ENCODE measurements at places on chromosomes 1 and 21.
A peak's percentile ranks its signal among the peaks of the same experiment; 100 is the strongest.

GRCh38 chr1:36160949-36161485 lies 5.1 kb downstream of the MAP7D1 start:
- DNase-seq: peak; percentile 79

- DNase-seq: peak; percentile 75
These were observed 1.0 kb downstream of the TMEM200B start for GRCh38 chr1:29122682-29123052.

GRCh38 chr21:35226328-35226727 lies 177.2 kb upstream of the RUNX1 start:
- DNase-seq: no peak

DNA sequence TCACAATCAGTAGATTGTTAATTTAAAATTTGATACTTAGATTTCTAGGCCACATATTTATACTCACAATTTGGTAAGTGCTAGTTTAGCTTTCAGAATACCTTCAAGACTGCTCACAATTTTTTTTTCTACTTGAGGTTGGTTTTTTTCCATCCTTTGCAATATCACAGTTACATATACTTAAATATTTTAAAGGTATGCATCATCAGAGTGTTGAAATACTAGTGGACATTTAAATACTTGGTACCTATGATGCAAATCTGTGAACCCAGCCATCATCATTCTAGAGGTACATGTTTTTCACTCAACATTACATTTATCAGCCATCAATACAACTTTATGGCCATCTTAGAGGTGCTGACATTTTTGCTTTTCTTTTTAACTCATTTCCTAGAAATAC lies 6.2 kb upstream of the LRRC40 start:
- DNase-seq: no peak

DNA sequence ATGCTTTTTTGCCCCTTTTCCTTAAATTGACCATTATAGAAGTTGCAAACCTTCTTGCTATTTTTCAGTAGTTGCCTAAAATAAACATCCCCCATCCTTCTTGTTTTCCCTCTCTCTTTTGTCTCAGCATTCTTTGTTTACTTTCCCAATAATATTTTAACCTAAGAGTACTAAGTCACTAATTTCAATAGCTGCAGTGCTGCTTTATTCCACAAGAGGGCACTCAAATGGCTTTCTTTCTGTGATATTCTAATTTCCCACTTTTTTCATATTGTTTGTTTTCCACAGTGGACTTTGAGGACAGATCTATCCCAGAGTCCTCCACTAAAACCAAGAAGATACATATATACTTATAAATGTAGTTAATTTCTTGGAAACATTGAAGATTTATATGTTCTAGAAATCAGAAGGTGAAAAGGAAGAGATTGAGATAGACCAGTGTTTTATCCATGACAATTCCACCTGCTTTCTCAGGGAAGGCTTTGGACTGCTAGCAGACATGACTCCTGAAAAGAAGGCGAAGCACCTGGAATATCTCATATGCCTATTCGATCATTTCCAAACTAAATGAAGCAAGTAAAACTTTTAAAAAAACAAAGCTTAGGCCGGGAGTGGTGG lies 104.8 kb upstream of the GRIK1 start:
- DNase-seq: no peak

DNA sequence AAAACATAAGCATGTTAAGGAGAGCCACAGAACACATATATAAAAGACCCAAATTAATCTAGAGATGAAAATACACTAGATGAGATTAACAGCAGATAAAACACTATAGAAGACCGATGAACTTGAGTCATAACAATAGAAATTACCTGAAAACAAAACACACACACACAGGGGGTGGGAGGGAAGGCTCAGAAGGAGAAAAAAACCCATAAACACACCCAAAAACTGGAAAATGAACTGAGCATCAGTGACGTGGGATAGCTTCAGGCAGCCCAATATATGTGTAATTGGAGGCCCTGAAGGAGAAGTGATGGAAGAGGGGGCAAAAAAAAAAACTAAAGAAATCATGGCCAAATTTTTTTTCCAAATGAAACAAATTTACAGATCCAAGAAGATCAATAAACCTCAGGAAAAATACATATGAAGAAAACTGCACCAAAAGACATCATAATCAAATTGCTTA lies 11.4 kb downstream of the ALDH9A1 start:
- DNase-seq: no peak

DNA sequence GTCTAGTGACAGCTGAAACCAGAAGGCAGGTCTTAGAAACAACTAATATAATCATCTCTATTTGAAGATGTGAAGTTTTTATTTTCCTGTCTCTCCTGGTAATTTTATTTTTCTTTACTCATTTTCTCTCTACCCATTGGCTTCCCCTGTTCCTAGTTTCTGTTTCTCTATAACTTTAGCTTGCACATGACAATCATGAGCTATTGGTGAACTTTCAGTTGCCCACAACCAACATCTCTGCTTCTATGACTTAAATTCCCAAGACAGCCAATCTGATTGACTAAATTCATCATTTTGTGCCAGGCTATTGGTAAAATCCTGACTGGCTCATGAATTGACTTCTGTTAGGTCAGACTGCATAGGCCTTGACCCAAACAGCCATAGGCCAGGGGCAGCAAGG lies 13.7 kb upstream of the ACADM start:
- DNase-seq: no peak

DNA sequence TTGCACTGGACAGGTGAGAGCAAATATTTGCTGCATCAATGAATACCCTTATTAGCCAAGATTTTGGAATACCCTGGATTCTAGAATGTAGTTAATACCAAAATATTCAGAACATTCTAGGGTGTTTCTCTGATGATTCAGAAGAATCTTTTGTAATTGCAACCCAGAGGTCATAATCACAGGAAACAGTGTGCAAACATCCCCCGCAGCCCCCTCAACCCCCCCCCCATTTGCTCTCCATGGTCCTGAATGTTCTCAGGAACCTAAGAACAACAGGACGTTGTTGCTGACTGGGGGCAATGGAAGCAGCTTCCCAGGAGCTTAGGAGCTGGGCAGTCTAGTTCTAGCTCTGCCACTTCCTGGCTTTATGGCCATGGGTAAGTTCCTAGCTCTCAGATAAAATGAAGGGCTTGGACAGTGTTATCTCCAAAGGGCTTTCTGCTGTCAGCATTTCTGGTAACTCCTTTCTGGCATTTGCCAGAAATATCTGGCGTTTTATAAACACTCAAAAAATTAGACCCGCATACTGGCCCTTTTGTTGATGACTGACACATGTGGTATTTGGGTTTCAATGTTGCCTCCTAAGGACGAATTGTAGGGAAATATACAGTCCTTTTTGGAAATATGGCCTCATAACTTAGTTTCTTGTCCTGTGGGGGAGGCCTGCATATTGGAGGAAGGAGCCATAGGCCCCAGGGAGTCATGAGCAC lies 178.6 kb downstream of the RRAGC start:
- no peak for DNase-seq

- DNase-seq: no peak
These were observed 627 bp downstream of the CERS2 start for GRCh38 chr1:150973836-150974579.

GRCh38 chr21:35024513-35024912 lies 24.6 kb downstream of the RUNX1 start:
- DNase-seq: no peak

DNA sequence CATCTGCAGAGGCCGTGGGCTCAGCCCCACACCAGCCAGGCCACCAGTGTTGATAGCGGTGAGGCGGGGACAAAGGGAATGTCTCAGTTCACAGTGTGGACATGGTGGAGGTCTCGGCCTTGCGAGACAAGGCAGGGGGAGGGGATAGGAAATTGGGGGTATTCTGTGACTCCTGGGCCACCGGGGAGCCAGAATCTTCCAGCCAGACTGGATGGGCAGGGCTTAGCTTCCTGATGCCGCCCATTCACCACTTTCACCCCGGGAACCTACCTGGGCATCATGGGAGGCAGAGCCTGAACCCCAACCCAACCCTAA lies 5.1 kb downstream of the LRRC3 start:
- DNase-seq: no peak

- no peak for DNase-seq
These were observed 250 bp downstream of the F5 start for GRCh38 chr1:169586067-169586394.

- no peak for DNase-seq
These were observed 5.4 kb downstream of the HECTD3 start for GRCh38 chr1:45005761-45006160.

DNA sequence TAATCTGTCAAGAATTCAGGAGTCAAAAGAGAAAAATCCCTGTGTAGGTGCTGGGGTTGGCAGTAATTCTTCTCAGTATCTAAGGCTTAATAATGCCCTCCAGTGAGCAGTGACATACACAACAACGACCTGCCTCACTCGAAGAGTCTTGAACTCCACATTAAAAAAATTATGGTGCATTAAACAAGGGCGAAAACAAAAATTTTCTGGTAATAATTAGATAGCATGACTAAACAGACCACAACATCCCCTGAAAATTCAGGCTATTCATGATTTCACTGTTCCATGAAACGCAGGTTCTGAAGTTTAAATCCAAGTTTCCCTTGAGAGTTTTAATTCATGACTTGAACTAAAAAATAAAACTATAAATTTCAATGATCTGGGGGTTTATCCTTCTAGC lies 5.1 kb downstream of the SRSF4 start:
- DNase-seq: no peak

GRCh38 chr1:18100060-18100459 lies 7.5 kb upstream of the IGSF21 start:
- DNase-seq: no peak

DNA sequence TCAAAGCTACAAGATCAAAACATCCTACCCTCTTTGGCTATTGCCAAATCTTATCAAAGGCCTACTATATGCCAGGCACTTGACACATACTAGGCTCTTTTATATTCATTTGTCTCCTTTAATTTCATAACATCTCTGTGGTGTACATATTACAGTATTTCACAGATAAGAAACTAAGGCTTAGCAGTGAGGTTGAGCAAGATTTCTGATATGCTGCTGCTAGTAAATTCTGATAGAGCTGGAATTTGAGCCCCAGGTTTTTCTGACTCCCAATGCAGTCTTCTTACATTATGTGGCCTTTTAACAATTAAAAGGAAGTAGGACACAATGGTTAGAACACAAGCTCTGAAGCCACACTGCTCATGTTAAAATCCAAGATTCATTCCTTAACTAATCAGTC lies 16.8 kb downstream of the CCDC185 start:
- DNase-seq: no peak

DNA sequence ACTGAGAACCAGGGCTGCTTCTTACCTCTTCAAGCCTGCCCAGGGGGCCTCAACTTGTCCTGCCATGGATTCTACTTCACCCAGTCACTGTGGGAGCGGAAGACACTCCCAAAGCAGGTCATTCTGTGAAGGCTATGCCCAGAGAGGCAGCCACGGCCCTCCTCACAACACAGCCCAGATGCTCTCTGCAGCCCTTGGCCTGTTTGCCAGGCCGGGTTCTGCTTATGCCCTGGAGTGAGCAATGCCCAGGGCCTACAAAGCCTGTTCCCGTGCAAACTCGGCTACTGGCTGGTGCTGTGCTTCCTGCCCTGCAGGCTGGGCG lies 33.8 kb upstream of the SLC30A1 start:
- no peak for DNase-seq

DNA sequence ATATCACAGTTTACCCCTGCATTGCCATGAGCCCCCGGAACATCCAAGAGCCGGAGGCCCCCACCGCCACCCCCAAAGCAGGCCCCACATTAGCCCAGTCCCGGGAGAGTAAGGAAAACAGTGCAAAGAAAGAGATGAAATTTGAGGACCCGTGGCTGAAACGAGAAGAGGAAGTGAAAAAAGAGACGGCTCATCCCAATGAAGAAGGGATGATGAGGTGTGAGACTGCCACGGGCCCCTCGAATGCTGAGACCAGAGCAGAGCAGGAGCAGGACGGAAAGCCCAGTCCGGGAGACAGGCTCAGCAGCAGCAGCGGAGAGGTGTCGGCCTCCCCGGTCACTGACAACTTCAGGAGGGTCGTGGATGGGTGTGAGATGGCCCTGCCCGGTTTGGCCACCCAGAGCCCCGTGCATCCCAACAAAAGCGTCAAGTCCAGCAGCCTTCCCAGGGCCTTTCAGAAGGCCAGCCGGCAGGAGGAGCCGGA lies 532.4 kb downstream of the KIF26B start:
- DNase-seq: no peak

DNA sequence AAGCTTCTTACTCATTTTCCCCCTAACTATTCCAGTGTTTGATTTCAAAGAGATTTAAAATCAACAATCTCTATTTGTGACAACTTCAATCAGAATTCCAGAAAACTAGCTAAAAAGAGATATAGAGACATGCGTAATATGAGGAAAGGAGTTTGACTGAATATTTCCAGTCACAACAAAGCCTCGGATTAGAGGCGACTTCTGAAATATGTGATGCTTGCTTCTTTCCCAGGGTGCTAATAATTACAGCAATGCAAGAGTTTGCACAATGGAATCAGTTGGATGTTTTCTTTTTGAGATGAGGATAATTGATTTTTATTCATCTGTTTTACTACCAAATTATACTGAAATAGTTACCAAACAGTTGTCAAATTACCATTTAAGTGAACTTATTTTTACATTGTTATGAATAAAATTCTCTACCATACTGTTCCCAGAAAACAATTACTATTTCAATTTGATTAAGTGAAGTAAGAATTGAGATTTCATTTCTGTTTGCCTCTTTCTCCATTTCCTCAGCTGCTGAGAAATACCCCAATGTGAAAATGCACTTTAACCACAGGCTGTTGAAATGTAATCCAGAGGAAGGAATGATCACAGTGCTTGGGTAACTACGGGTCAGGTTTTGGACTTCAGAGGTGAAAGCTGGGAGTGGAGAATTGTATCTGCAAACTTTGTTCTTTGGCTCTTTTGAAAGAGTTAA lies 28.1 kb downstream of the KMO start:
- DNase-seq: no peak

DNA sequence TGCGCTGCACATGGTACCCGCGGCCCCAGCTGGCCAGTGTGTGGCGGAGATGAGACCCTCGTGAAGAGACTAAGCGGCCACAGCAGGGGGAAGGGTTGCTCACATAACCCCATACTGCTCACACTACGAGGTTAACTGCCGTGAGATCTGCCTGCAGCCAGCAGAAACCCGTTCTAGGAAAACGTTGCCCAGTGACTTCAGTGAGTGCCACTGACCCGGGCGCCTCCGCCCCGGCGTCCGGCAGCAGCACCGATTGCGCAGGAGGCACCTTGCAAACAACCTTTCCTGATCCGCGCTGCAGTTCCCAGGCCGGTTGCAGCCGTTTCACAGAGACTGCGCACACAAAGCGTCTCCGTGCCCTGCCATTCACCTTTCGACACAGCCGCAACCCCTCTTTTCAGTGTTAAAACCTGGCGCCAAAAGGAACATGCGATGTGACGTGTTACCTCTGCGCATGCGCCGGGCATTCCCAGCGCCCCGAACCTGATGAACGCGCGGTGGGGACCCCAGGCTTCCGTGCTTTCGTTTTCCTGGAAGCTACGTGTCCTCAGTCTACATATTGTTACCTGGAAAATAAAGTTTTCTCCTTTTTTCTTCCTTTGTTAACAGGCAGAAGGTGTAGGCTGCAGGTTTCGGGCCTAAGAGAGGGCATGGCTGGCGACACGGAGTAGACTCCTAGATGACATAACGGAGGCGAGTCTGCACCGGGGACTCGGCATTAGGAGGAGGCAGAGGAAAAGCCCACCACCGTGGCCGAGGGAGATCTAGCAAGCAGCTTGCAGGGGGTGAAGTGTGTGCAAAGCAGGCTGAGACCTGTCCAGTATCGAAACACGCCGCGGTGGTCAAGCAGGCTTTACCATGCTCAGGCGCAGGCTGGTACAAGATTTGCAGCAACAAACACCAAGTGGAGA lies 8.9 kb downstream of the VPS26C start:
- no peak for DNase-seq

Measured in right atrium auricular region (tissue), 2 donors.